ENCODE measurements at places on chromosomes 7 and 10.

- DNase-seq: no peak
Observed at GRCh38 chr7:116231949-116232348, 21.6 kb downstream of the TES start.

GRCh38 chr7:143929224-143929920, 5.7 kb upstream of the OR2F2 start:
- no peak for DNase-seq

- DNase-seq: no peak
Observed at GRCh38 chr7:18780938-18781337, 285.4 kb downstream of the HDAC9 start.

DNA sequence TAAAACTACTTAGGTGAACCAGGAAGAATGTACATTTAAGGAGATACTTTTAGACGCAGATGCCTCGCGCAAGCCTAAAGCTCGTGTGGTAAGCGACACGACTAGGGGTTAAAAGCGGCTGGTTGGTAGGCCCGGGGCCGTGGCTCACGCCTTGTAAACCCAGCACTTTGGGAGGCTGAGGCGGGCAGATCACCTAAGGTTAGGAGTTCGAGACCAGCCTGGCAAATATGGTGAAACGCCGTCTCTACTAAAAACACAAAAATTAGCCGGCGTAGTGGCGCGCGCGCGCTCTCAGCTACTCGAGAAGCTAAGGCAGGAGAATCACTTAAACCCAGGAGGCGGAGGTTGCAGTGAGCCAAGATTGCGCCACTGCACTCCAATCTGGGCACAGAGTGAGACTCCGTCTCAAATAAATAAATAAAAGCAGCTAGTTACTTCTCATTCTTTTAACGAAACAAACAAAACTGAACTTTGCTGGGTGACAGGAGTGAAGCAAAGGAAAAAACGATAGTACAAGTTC, 879 bp downstream of the NUDT5 start:
- DNase-seq: peak; percentile 36

DNA sequence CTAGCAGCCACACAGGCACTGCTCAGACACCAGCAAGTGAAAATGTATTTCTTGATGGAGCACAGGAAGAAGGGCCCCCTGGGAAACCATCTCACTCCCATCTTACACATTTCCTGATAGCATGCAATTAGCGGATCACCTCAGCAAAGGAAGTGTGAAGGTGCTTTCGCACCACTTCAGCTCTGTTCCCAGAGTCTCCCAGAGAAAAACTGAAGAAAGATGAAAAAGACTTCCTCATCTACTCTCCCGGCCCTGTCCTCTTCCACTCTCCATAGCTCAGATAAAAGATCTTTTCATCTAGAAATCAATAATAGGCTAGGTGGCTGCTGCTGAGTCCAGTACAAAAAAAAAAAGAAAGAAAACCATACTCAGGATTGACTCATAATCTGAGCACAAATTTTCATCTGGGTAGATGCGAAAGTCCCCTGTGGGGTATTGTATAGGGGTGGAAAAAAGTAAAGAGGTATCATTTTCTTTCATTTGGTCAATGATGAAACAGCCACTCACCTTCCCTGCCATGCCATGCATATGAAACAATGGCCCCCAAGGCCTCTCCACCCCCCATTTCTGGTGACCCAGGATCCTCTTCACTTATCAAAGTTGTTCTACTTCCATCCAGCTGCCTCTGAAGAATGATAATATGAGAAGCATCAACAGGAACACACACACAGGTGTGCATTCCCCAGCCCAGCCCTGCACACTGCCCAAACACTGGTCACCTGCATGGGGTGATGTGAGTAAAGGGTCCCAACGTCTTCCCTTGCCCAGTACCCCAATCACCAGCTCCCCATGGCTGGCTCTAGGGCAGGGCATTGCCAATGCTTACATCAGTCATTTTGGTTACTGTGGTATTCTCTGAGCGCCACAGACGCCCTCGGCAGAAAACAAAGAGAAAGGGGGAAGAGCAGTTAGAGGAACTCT, 48.8 kb upstream of the DGKI start:
- DNase-seq: no peak

DNA sequence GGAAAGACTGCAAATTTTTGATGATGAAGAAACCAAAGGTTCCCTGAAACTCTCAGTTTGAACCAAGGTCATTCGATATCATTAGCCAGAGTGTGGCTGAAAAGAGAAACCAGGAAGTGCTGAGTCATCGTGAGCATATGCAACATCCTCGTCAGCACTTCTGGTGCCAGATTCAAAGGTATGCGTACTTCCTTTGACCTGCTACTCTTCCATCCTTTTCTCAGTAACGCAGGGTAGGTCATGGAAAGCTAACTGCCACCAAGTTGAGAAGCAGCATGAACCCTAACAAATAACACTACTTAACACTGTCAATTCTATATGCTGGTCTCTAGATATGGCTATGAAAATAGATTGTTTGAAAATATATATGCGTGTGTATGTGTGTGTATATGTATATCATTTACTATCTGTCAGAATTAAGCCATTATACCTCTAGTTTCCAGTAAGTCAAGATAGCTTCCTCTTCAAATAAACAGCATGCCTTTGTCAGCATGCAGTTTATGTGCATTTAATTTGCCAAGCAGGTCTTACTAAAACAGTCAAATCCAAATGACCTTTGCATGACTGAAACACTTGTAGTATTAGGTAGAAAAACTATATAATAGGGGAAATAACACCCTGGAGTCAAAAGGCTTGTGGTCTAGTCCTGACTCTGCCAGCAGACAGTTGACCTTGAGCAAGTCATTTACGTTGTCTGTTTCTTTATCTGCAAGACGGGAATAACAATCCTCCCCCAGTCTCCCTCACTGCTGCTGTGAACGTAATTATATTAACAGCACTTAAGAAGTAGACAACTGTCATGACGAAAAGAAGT, 26.4 kb downstream of the CDK6 start:
- DNase-seq: peak; percentile 73
